ENCODE measurements at places on chromosomes 12 and 14.

GRCh38 chr12:49295082-49295936 is at the start of gene PRPH:
Gene PRPH, plus strand, starts transcription at chr12:49295147. Its CDS starts 54 bp downstream, at chr12:49295201.
- DNase-seq: no peak

DNA sequence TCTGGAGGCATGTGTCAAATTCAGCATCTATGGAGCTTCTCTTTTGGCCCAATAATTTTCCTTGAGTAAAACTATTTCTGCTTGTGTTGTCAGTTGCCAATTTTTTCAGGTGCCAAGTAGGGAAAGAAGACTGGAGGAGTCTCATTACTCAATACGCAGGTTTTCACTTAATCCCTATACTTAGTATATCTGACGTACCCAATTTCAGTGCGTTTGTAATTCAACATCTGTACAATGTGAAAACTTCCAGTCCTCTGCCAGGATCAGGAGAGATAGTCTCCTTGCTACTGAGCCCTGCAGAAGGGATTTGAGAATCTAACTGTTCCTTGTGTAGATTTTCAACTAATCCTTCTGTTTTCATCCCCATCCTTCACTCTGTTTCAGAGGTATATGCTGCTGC is 5.7 kb upstream of the PAWR start:
- no peak for DNase-seq

DNA sequence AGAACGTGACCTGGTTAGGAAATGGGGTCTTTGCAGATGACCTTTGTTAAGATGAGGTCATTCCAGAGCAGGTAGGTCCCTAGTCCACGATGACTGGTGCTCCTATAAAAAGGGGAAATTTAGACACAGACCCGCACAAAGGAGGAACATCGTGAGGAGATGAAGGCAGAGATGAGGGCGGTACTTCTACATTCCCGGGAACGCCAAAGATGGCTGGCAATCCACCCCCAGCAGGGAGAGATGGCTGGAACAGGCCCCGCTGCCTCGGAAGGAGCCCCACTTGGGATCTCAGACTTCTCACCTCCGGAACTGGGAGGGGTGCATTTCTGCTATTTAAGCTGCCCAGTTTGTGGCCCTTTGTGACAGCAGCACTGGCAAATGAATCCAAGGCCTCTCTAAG is 85.0 kb downstream of the ITPK1 start:
- no peak for DNase-seq

DNA sequence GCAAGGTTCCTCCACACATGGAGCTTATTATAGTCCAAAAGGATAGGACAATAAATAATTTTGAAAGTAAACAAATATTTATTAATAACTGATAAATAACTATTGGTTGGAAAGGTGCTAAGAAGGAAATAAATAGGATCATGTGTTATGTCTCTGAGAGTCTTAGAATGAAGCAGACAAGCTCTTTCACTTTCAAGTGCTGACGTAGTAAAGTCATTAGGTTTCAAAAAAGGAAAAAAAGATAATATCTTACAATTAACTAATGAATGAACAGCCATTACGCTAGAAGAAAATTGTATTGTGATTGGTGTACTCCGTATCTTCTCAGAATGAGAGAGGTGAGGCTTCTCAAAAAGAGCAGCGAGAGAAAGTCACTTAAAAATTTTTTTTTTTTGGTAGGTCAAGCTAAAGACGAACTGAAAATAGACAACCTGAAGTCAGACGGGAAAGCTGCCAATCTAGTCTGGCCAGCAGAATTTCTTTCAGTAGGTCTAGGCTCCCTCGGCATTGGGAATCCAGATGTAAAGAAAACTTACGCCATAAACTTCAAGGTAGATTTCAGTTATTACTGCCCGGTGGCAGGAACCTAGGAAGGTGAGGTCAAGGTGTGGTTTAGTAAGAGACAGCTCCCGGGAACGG is 583 bp upstream of the LEMD3 start:
- no peak for DNase-seq

DNA sequence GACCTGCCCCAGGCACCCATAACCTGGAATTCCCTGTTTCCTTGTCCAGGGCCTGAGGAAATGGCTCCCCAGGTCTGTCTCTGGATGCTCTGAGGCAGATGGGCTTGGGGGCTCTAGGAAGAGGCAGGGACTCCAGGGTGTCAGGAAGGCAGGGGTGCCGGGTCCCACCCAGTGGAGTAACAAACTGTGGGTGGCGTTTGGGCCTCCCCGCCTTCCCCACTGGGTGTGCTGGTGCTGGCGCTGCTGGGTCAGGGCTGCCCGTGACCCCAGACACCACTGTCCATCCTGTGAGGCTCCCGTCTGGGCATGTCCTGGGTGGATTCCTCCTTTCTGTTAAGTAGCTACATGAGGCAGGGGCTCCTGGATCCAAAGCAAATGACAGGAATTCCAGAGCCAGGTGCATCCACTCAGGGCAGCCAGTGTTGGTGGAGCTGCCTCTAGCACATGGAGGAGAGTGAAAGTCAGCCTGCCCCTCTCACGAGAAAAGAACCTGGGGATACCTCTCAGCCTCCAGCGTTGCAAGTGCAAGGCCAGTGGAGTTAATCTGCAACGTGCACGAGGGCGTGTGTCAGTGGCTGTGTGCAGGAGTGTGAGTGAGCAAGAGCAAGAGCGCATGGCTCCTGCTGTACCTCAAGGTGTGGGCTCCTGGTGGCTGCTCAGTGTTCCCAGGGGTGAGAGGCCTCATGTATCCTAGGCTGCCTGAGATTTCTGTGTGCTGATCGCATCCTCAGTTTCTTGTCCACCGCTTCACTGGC is 403.1 kb downstream of the TMEM121 start:
- DNase-seq: no peak

GRCh38 chr12:123388951-123389559 is 5.1 kb downstream of the KMT5A start:
- no peak for DNase-seq

DNA sequence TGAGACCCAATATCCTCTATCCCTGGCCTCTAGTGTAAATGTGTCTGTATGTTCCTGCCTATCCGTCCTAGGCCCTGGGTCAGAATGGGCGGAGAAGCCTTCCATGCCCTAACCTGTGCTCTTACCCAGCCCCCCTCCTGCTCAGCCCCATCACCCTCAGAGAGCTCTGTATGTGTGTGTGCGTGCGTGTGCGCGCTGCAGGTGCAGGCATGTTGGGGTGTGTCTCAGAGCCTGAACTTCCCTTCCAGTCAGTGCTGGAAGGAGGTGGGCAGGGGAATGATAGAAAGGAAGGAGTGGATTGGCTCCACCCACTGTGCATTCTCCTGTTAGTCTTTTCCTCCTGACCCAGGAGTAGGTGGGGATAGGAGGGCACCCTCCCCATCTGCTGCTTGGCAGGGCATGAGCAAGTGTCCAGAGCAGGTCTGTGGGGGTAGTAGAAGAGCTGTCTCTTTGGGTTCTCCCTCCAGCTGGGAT is 7.2 kb downstream of the NAB2 start:
- DNase-seq: no peak

Data from CD4-positive, alpha-beta T cell treated with Interleukin-15 for 4 hours (primary cell).